Activated B cell treated with CpG ODN at 0.5 μM for 24 hours (primary cell): ENCODE measurements at places on chromosomes 16 and 17.

- no peak for DNase-seq
Observed at GRCh38 chr16:2956579-2956956, 7.5 kb upstream of the KREMEN2 start.

- no peak for DNase-seq
Observed at GRCh38 chr16:48860341-48860740, 250.4 kb upstream of the N4BP1 start.

GRCh38 chr16:84631886-84632285, 14.0 kb upstream of the COTL1 start:
- DNase-seq = no peak

GRCh38 chr16:78519896-78520295, 420.4 kb downstream of the WWOX start:
- DNase-seq = no peak

GRCh38 chr17:2885733-2886132, 89.5 kb downstream of the RAP1GAP2 start:
- no peak for DNase-seq

GRCh38 chr17:18259621-18260331, 686 bp upstream of the MIEF2 start:
- no peak for DNase-seq

DNA sequence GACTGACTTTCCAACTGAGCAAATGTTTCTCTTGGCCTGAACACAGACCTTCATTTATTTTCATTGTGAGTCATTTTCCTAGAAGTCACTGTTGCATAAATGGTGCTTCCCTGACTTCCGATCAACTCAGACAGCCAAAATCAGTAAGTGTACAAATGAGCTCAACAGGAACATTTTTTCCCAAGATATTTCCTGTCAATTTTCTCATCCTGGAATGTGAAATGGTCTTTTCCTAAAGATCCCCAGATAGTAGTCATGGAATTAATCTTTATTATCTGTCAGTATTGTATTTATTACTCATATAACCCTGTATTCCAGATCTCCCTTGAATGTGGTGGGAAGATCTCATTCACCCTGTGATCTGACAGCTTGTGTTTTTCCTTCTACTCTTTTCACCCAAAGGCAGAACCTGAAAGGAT, 360.3 kb upstream of the KIF2B start:
- DNase-seq = no peak

GRCh38 chr16:24975428-24975889, 39.7 kb downstream of the ARHGAP17 start:
- DNase-seq = no peak

DNA sequence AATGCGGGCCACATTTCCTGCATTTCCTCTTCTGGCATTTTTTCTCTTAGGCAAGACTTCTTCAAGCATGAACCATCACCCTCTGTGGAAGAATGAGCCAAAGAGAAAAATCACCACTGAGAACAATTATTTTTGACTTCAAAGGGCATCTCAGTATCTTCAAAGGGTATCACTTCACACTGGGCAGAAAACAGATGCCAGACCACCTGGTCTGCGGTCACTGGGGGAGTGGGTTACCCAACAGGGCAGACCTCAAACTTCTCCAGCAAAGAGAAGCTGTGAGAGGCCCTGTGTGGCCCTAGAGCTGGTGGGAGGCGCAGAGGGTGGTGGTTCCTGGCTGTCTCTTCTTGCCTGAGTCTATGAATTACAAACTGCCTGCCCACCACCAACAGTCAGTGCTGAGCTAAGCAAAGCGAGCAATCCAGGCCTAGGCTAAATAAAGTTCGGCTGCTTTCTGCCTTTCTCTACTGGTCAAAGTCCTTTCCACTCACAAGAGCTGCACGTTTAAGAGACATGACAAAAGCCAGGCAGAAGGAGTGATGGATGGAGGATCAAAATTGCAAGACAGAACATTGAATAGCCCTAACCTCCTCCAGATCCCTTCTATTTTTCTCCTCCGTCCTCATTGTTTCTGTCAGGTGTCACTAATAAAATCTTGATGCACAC, 602.7 kb upstream of the CDH5 start:
- DNase-seq = no peak

- DNase-seq = no peak
Observed at GRCh38 chr16:86205521-86206245, 304.6 kb upstream of the FOXF1 start.

DNA sequence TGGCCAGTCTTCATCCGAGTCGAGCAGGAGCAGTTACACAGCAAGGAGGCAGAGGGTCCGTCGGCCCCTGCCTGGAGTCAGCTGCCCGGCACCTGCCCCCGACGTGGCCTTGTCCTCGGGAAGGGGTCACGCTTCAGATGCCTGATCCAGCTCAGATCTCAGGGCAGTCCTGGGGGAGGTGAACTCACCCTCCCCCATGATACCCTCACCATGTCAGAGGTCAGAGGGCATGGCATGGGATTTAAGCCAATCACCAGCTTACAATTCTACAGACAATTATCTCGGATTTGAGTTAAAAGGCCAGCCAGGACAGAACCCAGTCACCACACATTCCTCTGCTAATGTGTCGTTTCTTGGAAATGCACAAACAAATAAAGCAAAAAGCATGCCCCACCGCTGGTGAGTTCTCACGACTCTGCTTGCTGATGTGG, 211.3 kb downstream of the FOXL1 start:
- DNase-seq = no peak

GRCh38 chr17:9772658-9773057, 18.7 kb downstream of the DHRS7C start:
- DNase-seq = no peak

GRCh38 chr16:29820730-29821642, 724 bp downstream of the MVP start:
- peak; percentile 56 for DNase-seq

GRCh38 chr16:52709306-52709705, 162.4 kb upstream of the TOX3 start:
- DNase-seq = no peak

DNA sequence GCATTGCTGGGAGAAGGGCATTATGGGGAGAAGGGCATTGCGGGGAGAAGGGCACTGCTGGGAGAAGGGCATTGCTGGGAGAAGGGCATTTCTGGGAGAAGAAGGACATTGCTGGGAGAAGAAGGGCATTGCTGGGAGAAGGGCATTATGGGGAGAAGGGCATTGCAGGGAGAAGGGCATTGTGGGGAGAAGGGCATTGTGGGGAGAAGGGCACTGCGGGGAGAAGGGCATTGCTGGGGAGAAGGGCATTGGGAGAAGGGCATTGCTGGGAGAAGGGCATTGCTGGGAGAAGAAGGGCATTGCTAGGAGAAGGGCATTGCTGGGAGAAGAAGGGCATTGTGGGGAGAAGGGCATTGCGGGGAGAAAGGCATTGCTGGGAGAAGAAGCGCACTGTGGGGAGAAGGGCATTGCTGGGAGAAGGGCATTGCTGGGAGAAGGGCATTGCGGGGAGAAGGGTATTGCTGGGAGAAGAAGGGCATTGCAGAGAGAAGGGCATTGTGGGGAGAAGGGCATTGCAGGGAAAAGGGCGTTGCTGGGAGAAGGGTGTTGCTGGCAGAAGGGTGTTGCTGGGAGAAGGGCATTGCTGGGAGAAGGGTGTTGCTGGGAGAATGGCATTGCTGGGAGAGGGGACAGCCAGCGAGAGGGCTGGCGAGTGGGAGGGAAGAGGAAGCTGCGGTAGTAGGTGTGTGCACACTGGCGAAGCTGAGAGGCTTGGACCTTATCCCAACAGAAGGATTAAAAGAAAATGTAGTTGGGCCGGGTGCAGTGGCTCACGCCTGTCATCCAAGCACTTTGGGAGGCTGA, 4.6 kb upstream of the PYDC1 start:
- no peak for DNase-seq

- DNase-seq = no peak
Observed at GRCh38 chr17:66477615-66478283, 175.3 kb downstream of the PRKCA start.

DNA sequence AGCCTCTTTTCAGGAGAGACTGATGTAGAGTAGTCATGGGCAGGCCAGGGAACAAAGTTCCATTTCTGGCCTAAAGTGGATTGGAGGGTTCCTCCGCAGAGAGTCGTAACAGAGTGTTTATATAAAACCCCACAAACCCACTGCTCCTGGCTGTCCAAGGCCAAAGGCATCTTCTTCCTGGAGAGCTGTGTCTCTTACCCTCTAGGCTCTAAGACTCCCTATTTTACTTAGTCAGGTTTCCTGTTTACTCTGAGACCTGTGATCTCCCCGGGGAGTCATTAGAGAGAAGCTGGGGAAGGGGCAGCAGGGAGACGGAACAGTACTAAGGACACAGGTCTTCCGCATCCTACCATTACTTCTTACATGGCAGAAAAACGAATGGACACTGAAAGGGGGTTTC, 69.5 kb downstream of the HIC1 start:
- DNase-seq = no peak

GRCh38 chr17:30393491-30393890, 14.8 kb downstream of the CPD start:
- DNase-seq = no peak

DNA sequence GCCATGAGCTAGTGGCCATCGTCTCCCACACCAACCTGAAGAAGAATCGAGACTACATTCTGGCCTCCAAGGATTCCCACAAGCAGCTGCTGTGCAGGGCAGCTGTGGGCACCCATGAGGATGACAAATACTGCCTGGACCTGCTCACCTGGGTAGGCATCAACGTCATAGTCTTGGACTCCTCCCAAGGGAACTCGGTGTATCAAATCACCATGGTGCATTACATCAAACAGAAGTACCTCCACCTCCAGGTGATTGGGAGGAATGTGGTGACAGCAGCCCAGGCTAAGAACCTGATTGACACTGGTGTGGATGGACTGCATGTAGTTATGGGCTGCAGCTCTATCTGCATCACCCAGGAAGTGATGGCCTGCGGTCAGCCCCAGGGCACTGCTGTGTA, 70.2 kb downstream of the GRIN2A start:
- DNase-seq = no peak

DNA sequence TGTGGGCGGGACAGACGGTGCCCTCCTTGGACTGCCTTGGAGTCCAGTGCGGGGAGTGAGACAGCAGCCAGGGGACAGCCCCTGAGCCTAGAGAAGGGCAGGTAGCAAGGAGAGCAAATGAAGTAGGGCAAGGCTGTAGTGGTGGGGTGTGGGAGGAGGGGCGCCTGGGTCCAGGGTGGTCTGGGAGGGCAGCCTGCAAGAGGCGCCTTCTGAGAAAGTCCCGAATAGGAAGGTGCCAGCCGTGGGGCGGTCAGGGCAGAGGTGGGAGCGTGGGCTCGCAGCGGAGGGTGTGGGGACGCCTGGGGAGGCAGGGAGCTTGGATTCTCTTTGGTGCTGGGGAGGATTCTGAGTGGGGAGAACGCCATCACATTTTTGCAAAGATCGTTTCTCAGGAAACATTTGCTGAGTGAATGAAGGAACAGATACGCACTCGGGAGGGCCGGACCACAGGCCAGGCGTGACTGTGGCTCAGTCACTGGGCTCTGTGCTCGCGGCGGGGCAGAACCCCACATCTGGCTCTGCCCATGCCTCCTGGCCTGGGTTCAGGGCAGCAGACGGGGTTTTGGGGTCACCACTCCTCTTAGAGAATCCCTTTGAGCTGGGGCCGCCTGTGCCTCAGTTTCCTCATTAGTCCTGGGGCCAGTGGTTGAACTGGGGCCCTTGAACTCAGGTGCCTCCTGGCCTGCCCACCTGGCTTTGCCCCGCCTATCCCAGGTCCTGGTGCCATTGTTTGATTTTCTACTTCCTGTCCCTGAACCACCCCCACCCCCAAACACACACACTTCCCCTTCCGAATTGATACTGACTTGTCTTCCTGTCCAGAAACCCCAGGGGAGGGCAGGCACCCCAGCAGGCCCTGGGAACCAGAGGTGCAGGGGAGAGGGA, 4.2 kb downstream of the SNN start:
- peak; percentile 38 for DNase-seq

DNA sequence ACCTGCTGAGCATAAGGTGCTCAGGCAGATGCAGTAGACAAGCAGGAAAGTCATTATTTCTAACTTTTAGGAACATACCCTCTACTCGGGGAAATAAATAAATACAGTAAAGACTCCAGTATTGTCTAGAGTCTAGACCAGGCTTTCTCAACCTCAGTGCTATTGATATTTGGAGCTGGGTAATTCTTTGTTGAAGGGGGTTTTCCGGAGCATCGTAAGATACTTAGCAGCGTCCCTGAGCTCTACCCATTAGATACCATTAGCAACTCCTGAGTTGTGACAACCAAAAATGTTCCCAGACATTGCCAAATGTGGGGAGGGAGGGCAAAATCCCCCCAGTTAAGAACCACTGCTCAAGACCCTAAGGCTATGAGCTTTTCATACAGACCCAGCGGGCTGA, 21.1 kb downstream of the EPOP start:
- no peak for DNase-seq

DNA sequence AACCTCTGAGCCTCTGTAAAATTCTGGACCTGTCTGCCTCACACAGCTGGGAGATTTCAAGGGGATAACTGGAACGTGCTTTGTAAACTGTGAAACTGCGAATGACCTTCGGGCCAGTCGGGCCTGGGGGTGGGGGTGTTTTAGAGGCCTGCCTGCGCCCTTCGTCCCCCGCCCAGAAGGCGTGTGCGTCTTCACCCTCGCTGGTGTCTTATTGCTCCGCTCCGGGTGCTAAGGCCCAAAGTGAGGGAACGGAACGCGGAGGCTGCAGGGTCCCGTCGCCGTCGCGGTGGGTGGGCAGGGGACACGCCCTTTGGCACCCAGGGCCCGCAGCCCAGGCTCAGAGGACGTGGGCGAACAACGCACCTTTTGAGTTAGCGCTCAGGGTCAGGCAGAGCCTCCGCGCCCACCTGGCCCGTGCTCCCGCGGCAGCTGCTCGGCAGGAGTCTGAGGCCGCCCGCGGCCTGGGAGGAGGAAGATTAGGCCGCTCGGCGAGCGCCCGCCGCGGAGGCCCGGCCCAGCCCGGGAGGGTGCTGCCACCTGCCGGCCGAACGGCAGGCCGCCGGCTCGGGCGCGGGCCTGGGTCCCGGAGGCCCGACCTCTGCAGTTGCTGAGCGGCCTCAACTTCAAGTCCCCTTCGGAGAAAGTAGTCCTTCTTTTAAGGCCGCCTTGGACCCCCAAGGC, 29.7 kb downstream of the DCAKD start:
- peak; percentile 65 for DNase-seq

- DNase-seq = no peak
Observed at GRCh38 chr16:7571366-7571765, 238.7 kb downstream of the RBFOX1 start.

- DNase-seq = no peak
Observed at GRCh38 chr16:19657831-19658230, 60.2 kb downstream of the KNOP1 start.

DNA sequence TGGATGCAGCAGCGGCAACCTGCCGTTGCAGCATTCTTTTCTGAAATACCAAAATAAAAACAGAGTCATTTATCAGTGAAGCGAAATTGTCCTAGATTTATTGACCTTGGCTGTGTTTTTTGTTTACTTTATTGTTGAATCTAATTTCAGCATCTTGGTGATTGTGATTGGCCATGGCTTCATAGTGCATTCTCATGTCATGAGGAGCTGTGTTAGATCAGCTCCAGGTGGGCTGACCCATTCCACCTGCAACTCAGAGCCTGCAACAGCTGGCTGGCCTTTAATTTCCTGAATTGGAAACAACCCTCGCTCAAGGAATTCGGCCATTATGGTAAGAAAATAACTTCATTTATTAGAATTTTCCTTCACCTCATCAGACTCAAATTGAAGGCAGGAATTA, 16.4 kb downstream of the KRT24 start:
- no peak for DNase-seq
